GM12864 (cell line): ENCODE measurements at places on chromosomes 16 and 17.

DNA sequence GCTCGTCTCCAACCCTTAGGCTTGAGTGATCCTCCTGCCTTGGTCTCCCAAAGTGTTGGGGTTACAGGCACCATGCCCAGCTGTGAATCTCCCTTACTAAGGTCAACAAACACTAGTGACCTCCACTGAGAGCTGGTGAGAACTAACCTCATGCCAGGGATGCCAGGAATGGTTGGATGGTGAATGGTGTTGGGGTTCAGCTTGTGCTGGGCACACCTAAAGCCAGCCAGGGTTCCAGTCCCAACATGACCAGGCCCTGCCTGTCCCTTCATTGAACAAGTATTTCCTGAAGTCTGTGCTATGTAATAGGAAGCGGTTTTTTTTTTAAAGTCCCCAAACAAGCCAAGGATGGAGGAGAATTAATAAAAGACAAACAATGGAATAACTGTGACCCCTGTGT, 56.0 kb upstream of the TOB1 start:
- no peak for DNase-seq

- DNase-seq = no peak
Observed at GRCh38 chr16:1333149-1333812, at the start of gene BAIAP3. TSS of gene BAIAP3 (plus strand) at chr16:1333645. CDS start at chr16:1338550, 4,905 bp downstream.

- DNase-seq = no peak
Observed at GRCh38 chr17:31564883-31565301, 173.4 kb downstream of the RAB11FIP4 start.

GRCh38 chr16:86316967-86317812, 193.1 kb upstream of the FOXF1 start:
- no peak for DNase-seq

- DNase-seq = no peak
Observed at GRCh38 chr16:12637002-12637401, 166.7 kb downstream of the CPPED1 start.
